ENCODE measurements at places on chromosomes 6 and 20.

- DNase-seq, result no peak
Measured at GRCh38 chr6:41111017-41111416, 38.2 kb downstream of the NFYA start.

DNA sequence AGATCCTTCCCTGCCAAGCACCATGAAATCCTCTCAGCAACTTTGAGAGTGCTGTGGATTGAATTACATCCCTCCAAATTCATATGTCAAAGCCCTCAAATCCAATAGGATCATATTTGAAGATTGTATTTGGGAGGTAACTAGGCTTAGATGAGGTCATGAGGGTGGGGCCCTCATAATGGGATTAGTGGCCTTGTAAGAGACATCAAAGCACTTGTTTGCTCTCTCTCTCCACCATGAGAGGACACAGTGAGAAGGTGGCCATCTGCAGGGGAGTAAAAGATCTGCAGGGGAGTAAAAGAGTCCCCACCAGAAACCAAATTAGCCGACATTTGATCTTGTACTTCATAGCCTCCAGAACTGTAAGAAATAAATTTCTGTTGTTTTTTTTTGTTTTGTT is 298.2 kb downstream of the SAMD5 start:
- no peak for DNase-seq

DNA sequence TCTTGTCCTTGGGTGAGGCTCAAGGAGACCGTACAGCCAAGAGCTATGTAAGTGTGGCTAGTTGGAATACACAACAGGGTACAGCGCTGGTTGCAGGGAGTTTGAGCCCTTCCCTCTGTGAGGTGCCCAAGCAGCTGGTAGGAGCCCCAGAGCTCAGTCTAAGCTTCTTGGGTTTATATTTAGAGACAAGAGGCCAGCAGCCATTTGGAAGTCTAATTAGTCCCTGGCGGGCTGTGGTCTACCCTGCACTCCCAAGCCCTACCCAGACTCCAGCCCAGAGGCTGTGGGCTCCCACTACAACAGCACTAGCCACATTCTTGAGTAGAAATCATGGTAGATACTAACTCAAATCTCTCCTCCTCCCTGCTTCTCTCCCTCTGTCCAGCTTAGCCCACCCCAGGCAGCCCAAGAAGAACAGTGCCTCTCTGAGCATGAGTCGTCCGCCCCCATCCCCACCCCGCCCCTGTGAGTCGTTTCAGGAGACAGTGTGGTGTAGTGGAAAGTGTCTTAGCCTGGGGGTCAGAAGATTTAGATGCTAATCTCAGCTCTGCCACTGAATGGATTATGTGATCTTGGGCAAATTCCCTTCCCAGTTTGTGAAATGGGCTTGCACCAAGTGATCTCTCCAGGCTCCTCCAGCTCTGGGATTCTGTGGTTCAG is 37.8 kb downstream of the EIF2S2 start:
- DNase-seq, result no peak

- DNase-seq, result no peak
Measured at GRCh38 chr6:34562861-34563512, 6.9 kb upstream of the SPDEF start.

DNA sequence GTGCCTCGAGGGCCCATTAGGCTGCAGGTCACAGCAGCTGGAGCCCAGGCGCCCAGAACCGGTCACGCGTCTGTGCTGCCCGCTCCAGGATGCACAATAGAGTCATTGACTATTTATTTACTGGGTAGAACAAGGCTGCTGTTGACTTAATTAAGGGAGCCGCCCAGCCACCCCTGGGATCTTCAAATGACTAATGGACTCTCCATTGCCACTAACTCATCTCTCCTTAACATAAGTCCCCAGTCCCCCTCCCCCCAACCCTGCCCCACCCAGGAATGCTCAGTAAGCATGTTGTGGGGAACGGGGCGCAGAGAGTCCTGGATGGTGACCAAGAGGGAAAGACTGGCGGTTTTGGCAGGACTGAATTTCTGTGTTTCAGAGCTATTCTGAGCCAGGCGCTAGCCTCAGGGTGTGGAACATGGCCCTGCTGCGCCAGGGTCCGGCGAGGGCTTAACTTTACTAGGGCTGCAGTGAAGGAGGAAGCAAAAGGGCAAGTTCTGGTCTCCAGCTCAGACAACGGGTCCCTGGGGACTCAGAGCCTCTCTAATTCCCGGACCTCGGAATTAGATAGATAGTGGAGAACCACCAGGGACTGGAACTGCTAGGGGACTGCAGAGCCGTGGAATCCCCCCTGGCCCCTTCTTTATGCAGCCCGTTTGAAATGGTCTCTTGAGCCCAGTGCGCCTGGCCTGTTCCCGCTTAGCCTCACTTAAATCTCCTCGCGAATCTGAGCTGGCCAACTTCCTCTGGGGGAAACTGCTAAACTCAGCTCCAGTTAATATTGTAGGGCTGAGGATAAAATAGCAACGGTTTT is 1.5 kb upstream of the GRIK2 start:
- DNase-seq, result no peak

DNA sequence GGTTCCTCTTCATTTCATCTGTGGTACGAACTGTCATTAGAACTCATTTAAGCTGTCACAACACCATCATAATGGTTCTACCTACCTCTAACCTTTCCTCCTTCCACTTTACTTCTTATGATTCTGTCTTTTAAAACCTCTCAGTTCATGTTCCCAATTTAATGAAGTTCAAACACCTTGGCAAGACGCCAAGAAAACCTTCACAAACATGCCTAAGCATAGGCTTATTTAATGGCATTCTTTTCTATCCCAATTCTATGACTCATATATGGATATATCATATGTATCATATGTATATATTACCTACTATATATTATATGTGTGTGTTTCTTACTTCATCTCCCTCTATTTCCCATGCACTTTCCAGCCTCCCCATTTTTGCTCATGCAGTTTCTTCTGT is 283.4 kb upstream of the TBX18 start:
- no peak for DNase-seq

DNA sequence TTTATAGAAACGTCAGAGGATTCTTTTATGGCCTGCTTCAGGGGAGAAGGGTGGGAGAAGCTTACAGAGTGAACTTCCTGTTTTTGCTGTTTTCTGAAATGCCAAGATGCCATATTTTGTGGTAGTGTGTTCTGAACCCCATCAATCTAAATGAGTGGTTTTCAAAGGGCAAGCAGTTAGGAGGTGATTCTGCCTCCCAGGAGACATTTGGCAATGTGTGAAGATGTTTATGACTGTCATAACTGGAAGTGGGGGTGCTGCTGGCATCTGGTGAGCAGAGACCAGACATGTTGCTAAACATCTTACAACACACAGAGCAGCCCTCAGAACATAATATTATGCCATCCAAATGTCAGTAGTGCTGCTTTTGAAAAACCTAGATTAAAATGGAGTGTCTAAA is 6.0 kb upstream of the PRL start:
- no peak for DNase-seq

GRCh38 chr6:135498185-135498841 is 773 bp upstream of the AHI1 start:
- DNase-seq, result peak; percentile 50

GRCh38 chr6:159676890-159677505 is 16.0 kb downstream of the SOD2 start:
- DNase-seq, result no peak

DNA sequence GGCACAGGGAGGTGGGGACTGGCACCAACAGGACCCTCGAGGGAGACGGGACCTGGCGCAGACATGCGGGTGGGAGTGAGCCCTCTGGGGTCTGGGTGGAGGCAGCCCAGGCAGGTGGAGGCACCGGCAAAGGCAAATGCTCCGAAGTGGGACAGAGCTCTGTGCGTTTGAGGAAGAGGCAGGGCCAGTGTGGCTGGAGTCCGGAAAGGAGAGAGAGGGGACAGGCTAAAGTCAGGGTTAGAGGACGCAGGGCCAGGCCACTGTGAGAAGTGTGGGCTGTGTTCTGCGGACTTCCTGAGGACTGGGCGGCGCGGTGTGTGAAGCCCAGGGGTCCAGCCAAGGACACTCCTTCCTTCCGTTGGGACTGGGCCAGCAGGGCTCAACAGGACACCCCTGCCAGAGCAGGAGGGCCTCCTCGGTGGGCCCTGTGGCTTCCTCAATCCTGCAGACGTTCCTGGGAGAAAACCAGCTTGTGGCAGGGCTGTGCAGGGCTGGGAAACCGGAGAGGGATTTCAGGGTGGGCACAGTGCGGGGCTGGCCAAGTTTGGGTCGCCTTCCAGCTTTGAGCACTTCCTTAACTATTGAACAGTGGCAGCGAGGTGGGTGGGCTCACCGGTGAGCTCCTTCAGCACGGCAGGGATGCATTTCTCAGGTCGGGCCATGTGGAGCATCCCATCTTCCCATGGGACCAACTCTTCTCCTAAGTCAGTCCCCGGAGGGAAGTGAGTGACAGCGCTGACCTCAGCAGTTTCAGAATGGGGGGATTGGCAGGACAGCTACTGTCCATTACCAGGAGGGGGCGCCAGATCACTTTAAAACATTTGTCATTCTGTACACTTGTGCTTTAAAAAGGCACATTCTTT is 22.5 kb downstream of the MOCS3 start:
- peak; percentile 21 for DNase-seq

DNA sequence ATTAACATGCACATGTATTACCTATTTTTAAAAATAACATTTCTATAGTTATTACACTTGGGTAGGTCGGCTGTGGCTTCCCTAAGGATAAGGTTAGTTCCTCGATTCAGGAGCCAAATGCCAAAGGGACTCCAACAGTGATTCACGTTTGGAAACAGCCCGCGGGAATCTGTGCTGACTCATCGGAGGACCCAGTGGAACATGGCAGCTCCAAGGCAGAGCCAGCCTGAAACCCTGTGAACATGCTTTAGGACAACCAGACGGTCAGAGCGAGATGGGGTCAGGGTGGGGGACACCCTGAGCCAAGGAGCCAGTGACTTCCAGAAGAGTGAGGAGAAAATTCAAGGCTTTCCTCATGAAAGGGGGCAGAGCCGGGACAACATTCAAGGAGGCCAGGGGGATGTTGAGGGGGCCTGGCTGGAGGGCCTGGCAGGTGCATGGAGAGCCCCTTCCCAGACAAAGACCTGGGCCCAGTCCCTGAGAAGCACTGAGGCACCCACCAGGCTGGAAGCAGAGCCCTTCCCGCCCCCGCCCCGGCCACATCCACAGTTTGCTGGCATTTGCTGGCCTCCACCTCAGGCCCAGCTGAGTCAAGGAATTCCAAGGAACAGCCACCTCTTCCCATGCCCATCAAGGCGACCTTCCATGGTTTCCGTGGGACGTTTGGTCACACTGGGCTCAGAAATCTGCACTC is 133.2 kb downstream of the SNX5 start:
- no peak for DNase-seq

- no peak for DNase-seq
Measured at GRCh38 chr20:35942243-35942642, 12.1 kb downstream of the SCAND1 start.

- DNase-seq, result no peak
Measured at GRCh38 chr6:15569035-15569995, 93.5 kb downstream of the DTNBP1 start.

GRCh38 chr20:859751-860231 is 26.3 kb downstream of the FAM110A start:
- no peak for DNase-seq

DNA sequence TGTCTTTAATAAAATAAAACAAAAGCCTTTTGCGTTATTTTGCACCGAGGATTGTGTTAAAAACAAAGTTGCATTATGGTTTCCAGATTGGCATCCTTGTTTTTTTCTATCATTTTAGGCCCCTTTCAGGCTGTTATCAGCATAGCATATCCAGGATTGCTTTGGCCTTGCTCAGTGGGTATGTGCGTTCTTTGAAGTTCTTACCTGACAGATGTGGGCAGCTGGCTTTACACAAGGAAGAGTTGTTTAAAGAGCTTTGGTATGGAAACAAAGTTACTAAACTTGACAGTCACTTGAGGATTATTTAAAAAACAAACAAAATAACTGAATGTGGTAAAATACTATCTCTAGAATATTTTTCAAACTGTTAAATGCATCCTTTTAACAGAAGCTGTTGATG is 6.6 kb downstream of the VAPB start:
- no peak for DNase-seq
